Activated naive CD4-positive, alpha-beta T cell treated with anti-CD3 and anti-CD28 coated beads for 36 hours (primary cell): ENCODE measurements at places on chromosomes 2 and 18. TPM values are rescaled to one million over a fixed set of nuclear protein-coding genes. Genes with fewer than 3 reads are reported as not detected.
A peak's percentile ranks its signal among the peaks of the same experiment; 100 is the strongest.

VWC2L gene
- total RNA-seq: not detected

GRCh38 chr18:48581941-48582340 is 43.1 kb downstream of the CTIF start:
- H3K4me3 ChIP-seq: no peak overlapping the region
- H3K4me1 ChIP-seq: no peaks in the 10 kb centered on the region
- H3K27me3 ChIP-seq: no peaks in the 10 kb centered on the region
- no peak for DNase-seq
- H3K27ac ChIP-seq: no peak overlapping the region
- H3K36me3 ChIP-seq: no peaks in the 10 kb centered on the region

DNA sequence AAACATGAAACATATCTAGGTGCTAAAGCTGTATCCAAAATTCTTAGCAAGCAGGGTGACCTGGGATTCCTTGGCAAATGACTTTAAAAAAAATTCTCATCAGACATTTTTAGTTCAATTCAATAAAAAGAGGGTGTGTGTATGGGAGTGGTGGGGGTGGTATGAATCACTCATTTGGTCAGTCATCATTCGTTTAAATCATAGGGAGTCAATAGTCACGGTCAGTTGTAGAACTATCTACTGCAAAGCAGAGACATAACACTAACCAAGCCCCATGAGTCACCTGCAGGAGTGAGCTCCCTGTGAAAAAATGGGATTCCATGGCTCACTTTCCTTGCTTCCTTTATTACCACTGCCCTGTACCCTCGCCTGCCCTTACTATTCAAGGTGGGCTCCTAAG is 380.6 kb upstream of the TCF4 start:
- no peak overlapping the region for H3K4me3 ChIP-seq
- no peaks in the 10 kb centered on the region for H3K27me3 ChIP-seq
- DNase-seq: no peak
- H3K27ac ChIP-seq: no peak overlapping the region
- H3K36me3 ChIP-seq: no peaks in the 10 kb centered on the region
- H3K4me1 ChIP-seq: no peaks in the 10 kb centered on the region

DNA sequence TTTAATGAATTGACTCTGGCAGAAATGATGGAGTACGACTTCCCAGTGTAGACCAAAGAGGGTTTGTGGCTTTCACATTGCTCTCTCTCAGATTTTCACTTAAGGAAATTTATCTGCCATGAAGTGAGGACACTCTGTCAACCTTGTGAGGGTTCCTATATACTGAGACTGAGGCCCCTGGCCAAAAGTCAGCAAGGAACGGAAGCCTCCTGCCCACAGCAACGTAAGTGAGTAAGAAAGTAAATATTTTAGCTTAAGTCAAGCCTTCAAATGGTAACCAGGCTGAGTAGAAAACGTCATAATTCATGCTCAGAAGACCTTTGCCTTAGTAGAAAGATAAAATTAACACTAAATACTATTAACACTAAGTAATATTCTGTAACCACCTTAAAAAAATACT is 1080.5 kb upstream of the ACVR2A start:
- no peak overlapping the region for H3K27ac ChIP-seq
- no peaks in the 10 kb centered on the region for H3K36me3 ChIP-seq
- H3K27me3 ChIP-seq: no peaks in the 10 kb centered on the region
- no peaks in the 10 kb centered on the region for H3K4me1 ChIP-seq

- H3K27ac ChIP-seq: no peak overlapping the region
- H3K4me1 ChIP-seq: peaks cover 23% of the 10 kb centered on the region
These were observed 19.5 kb downstream of the RALBP1 start for GRCh38 chr18:9494778-9495331.

DNA sequence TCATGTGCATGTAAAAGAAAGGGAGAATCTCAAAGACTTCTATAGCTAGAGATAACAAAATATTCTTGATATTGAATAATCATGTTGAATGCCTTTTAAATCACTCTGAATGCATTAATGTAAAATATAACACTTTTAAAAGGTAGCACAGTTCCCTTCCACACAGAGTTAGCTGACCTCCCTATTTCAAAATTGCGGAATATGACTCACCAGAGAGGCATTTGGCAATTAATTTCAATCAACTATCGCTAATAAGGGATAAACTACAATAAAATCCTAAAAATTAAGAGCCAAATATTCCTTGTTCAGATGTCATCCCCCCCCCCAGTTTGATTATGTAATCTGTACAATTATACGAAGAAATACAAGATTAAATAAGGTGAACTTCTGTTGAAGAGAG is 29.3 kb downstream of the ZC3H15 start:
- H3K4me1 ChIP-seq: no peaks in the 10 kb centered on the region
- DNase-seq: no peak
- H3K27ac ChIP-seq: no peak overlapping the region
- H3K36me3 ChIP-seq: peaks cover 23% of the 10 kb centered on the region
- H3K27me3 ChIP-seq: no peaks in the 10 kb centered on the region
- H3K4me3 ChIP-seq: no peak overlapping the region

LRATD1 gene
- not detected for total RNA-seq

DNA sequence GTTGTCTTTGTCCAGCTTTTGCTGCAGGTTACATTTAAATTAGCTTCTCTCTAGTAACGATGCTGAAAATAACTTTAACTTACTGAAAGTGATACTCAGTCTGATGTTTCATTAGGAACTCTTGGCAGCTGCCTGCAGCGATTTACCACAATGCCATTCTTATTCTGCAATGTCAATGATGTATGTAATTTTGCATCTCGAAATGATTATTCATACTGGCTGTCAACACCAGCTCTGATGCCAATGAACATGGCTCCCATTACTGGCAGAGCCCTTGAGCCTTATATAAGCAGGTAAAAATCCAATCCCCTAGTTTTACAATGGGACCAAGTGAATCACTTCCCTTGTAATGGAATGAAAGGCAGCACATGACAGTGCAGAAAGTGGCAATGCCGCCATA is 16.3 kb upstream of the MFF start:
- H3K27ac ChIP-seq: no peak overlapping the region
- no peaks in the 10 kb centered on the region for H3K4me1 ChIP-seq
- no peaks in the 10 kb centered on the region for H3K36me3 ChIP-seq

- H3K36me3 ChIP-seq: no peaks in the 10 kb centered on the region
- H3K4me1 ChIP-seq: no peaks in the 10 kb centered on the region
- DNase-seq: no peak
- no peaks in the 10 kb centered on the region for H3K27me3 ChIP-seq
- no peak overlapping the region for H3K27ac ChIP-seq
These were observed 1551.7 kb upstream of the SLC39A10 start for GRCh38 chr2:194105358-194105757.

CD207 gene
- not detected for total RNA-seq

VSNL1 gene
- total RNA-seq: not detected

- no peak overlapping the region for H3K27ac ChIP-seq
- H3K4me1 ChIP-seq: peaks cover 47% of the 10 kb centered on the region
- H3K4me3 ChIP-seq: no peak overlapping the region
- peaks cover 24% of the 10 kb centered on the region for H3K36me3 ChIP-seq
- H3K27me3 ChIP-seq: no peaks in the 10 kb centered on the region
These were observed 10.3 kb downstream of the ZC3H15 start for GRCh38 chr2:186496401-186496800.

NCOA1 gene
- total RNA-seq: 15.4 TPM

DNA sequence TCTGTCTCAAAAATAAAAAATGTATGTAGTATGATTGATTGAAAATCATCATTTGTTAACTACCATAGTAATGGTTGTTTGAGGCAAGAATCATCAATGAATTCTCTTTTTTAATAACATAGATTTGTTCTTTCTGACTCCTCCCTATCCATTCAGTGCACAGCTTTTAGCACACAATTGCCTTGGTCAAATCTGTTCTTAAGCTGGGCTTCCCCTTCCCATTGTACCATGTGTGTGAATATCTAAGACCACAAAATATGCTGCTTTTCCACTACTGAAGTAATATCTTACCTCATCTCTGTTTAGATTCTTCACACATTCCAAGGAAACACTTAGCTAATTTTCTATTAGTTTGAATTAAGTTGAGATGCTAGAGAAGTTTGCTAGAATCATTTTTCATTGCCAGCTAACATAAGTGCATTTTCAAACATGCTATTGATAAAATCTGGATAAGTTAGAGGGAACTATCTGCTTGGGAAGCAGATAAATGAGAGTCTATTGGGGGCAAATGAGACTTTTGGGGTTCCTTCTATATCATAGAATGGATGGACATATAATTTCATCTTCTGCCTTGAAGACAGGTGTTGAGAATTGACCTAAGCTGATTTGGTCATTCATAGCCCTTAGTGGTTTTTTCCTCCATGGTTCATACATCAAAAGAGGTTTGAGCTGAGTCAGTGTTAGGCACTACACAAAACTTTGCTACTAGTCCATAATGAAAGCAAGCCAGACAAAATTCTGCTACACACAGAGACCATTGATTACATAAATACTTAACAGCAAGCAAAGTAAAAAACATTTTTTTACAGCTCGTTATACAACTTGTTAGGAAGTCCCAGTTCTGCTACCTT is 231.9 kb downstream of the PLCL1 start:
- no peaks in the 10 kb centered on the region for H3K27me3 ChIP-seq
- H3K36me3 ChIP-seq: no peaks in the 10 kb centered on the region
- peaks cover 34% of the 10 kb centered on the region for H3K4me1 ChIP-seq
- no peak overlapping the region for H3K27ac ChIP-seq

GRCh38 chr2:28982381-28982950 is 1.4 kb downstream of the TOGARAM2 start:
- no peak overlapping the region for H3K4me3 ChIP-seq
- no peaks in the 10 kb centered on the region for H3K4me1 ChIP-seq
- H3K27me3 ChIP-seq: no peaks in the 10 kb centered on the region
- H3K36me3 ChIP-seq: no peaks in the 10 kb centered on the region
- no peak for DNase-seq
- no peak overlapping the region for H3K27ac ChIP-seq

MC5R gene
- total RNA-seq: not detected

DTNB gene
- total RNA-seq: 27.2 TPM

GRCh38 chr2:120936476-120937334 is 201.0 kb downstream of the GLI2 start:
- H3K4me1 ChIP-seq: peaks cover 3% of the 10 kb centered on the region
- DNase-seq: no peak
- no peak overlapping the region for H3K27ac ChIP-seq
- no peaks in the 10 kb centered on the region for H3K27me3 ChIP-seq
- H3K4me3 ChIP-seq: no peak overlapping the region
- H3K36me3 ChIP-seq: no peaks in the 10 kb centered on the region

DNA sequence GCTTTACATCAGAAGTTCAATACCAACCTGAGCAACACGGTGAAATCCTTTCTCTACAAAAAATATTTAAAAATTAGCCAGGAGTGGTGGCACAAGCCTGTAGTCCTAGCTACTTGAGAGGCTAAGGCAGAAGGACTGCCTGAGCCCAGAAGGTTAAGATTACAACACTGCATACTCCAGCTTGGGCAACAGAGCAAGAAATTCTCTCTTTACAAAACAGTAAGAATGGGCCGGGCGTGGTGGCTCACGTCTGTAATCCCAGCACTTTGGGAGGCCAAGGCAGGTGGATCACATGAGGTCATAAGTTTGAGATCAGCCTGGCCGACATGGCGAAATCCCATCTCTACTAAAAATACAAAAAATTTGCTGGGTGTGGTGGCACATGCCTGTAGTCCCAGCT is 113.2 kb downstream of the USP34 start:
- H3K4me1 ChIP-seq: peaks cover 37% of the 10 kb centered on the region
- H3K36me3 ChIP-seq: peaks cover 38% of the 10 kb centered on the region
- H3K27me3 ChIP-seq: no peaks in the 10 kb centered on the region
- no peak overlapping the region for H3K4me3 ChIP-seq
- no peak overlapping the region for H3K27ac ChIP-seq

GRCh38 chr2:80429251-80429650 is 124.7 kb upstream of the LRRTM1 start:
- DNase-seq: no peak
- H3K36me3 ChIP-seq: no peaks in the 10 kb centered on the region
- no peaks in the 10 kb centered on the region for H3K27me3 ChIP-seq
- H3K4me3 ChIP-seq: no peak overlapping the region
- no peaks in the 10 kb centered on the region for H3K4me1 ChIP-seq
- no peak overlapping the region for H3K27ac ChIP-seq

GRCh38 chr2:164495491-164496223 is 125.6 kb downstream of the GRB14 start:
- no peaks in the 10 kb centered on the region for H3K4me1 ChIP-seq
- no peak overlapping the region for H3K4me3 ChIP-seq
- no peaks in the 10 kb centered on the region for H3K27me3 ChIP-seq
- H3K27ac ChIP-seq: no peak overlapping the region
- H3K36me3 ChIP-seq: no peaks in the 10 kb centered on the region

DNA sequence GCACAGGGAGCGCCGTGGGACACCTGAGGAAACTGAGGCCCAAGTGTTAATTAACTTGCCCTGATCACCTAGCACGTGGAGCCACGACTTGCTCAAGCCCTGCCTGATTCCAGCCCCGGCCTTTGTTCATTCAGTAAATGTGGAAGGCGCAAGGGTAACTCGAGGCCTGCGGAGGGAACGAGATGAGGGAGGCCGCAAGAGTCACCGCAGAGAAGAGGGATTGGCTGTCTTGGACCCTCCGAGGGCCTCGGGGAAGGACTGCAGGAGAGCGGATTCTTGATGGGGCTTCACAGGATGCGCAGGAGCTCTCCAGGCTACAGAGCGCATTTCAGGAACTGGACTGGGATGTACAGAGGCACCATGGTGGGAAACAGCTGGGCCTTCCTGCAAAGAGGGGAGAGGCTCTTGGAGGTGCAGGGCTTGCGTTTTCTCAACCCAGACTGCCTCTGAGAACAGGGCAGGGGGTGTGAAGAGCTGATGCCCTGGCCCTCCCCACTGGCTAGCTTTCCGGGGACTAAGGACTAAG is 511 bp upstream of the ANKMY1 start:
- peaks cover 50% of the 10 kb centered on the region for H3K4me1 ChIP-seq
- no peaks in the 10 kb centered on the region for H3K27me3 ChIP-seq
- peak overlapping the region; percentile 74 for H3K4me3 ChIP-seq
- no peak overlapping the region for H3K27ac ChIP-seq
- H3K36me3 ChIP-seq: peaks cover 24% of the 10 kb centered on the region

DNA sequence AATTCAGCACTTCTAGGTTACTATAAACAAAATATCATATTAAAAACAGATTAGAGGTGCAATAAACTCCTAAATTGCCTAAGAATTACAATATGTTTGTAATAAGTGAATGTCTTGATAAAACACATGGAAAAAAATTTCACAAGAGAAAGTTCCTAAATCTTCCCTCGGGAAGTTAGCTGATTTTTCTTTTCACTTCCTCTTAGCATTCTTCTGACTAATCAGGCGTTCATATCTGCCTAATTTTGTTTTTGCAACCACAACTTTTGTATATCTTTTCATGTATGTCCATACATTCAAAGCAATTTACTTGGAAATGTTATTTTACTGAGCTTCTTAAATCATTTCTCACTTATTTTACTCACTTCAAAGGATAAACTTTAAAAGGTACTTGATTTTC is 88.5 kb downstream of the RTTN start:
- no peaks in the 10 kb centered on the region for H3K27me3 ChIP-seq
- H3K36me3 ChIP-seq: peaks cover 39% of the 10 kb centered on the region
- no peak for DNase-seq

- no peak overlapping the region for H3K4me3 ChIP-seq
- no peak overlapping the region for H3K27ac ChIP-seq
- peaks cover 18% of the 10 kb centered on the region for H3K4me1 ChIP-seq
- no peaks in the 10 kb centered on the region for H3K36me3 ChIP-seq
- H3K27me3 ChIP-seq: no peaks in the 10 kb centered on the region
- DNase-seq: peak; percentile 55
These were observed 114.3 kb downstream of the SPP2 start for GRCh38 chr2:234164493-234165413.
